ENCODE measurements at places on chromosomes 6 and 20. TPM values are rescaled to one million over a fixed set of nuclear protein-coding genes. Genes with fewer than 3 reads are reported as not detected.

The KATNA1 gene
- 20.3 TPM for total RNA-seq

The NKAIN2 gene
- 0.34 TPM for total RNA-seq

DNA sequence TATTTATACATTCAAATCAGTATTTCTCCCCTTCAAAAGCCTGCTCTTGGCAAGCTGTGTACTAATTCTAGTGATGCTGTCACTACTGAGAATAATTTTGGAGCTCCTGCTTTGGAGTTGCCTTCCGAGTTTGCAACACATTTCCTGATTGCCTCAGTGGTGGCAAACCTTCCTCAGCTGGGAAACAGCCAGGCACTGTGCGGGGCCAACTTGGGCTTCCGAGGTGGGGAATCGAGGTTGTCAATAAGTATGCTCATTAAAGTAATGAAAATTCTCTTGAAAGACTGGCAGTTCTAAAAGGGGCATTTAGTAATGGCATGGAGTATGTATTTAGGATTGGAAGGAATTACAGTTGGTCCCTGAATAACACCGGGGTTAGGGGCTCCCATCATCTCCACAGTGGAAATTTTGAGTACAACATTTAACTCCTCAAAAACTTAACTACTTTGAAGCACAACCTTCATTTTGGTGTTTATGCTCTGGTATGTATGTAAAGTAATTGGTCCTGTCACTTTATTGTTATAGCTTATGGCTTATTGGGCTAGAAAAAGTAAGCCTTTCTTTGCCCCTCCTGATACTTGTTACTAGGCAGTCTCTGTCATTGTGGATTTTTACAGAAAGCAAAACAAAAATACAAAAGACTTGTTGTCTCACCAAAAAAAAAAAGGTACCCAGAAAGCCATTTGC is 2.7 kb downstream of the PAQR8 start:
- DNase-seq = no peak

DNA sequence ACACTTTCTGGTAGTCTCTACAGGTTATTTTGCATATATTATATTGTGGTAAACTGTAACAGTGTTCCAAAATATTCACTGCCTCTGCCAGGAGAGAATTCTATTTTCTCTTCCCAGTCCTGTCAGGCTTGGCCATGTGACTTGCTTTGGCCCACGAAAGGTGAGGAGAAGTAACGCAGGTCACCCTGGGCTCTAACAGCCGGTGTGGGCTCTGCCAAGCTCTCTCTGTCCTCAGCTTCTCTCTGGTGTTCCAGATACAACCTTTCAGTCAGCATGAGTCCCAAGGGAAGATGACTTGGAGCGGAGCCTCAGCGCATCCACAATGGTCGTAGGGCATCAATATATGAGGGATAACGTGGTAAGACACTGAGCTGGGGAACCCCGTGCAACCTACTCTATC is 113.0 kb upstream of the RREB1 start:
- DNase-seq = no peak

DNA sequence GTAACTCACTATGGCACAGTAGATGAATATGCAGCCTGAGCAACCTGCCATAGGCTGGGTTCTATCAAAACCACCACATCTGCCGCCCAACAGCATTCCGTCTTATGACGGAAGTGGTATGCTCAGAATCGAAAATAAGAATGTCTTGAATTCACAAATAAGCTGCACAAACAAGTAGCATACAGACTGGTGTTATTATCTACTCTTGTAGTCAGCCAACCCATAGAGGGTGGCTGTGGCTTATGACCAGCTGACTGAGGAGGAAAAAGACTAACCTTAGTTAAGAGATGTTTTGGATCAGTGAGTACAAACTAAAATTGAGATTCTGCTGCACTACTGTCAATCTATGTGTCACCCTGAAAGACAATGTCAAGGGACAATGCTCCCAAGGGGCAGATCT is 1255.1 kb upstream of the EYS start:
- no peak for DNase-seq

All from H1 (cell line).